ENCODE measurements at places on chromosomes 5 and 9.

DNA sequence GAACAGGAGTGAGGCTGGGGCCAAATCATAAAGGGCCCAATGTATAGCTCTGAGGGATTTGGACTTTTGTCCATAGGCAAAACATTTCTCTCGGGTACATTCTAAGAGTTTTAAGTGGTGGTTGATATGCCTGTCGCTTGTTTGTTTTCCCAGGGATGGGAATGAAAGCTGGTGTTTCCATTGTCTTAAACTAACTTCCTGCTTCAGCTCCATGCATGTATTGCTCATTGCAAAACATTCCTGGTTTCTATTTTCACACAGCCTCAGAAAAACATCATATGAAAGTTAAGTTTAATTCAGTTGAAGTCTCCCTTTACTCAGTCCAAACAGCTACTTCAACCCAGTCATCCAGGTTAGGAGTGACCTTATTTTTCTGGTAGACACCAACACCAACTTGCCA, 235.0 kb downstream of the ACTL7B start:
- no peak for DNase-seq

DNA sequence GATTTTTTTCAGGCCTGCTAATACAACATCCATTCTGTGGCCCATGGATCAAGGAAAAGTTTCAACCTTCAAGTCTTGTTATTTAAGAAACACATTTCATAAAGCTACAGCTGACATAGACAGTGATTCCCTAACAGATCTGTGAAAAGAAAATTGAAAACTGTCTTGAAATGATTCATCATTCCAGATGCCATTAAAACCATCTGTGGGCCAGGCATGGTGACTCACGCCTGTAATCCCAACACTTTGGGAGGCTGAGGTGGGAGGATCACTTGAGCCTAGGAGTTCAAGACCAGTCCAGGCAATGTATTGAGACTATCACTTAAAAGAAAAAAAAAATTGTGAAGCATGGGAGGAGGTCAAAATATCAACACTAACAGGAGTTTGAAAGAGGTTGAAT, 6.0 kb downstream of the RAPGEF6 start:
- no peak for DNase-seq

GRCh38 chr5:158543539-158544387, 556.0 kb downstream of the EBF1 start:
- peak; percentile 4 for DNase-seq

DNA sequence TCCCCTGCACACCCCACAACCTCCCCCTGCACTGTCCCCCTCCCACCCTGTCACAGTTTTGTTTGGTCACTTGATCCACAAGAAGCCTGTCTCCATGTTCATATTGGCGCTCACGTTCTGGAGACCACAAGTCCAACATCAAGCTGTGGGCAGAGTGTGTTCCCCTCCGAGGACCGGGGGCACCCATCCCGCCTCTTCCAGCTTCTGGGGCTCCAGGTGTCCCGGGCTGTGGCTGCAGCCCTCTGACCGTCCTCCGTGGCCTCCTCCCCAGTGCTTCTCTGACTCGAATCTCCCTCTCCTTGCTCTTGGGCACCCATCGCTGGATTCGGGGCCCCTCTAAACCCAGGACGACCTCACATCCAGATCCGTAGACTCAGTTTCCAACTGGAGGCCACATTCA, 49.2 kb downstream of the PLEKHG4B start:
- no peak for DNase-seq

DNA sequence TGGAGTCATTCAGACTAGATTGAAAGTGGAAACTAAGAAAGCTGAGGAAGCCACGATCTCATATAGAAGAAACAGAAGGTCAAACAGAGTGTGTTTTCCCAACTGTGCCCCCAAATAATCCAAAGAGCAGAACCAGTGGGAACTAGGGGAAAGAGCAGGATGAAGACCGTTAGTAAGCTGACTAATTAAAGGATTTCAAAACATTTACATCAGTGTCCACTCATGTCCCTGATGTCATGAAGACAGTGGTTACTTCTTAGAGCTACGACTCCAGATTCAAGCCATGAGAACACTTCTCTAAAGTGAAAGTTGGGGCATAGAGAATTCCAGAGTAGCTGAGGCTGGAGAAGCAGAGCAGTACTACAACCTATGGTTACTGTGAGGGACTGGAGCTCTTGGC, 119.6 kb upstream of the SLC12A2 start:
- DNase-seq: no peak

GRCh38 chr5:156991714-156992113, 28.7 kb upstream of the TIMD4 start:
- peak; percentile 6 for DNase-seq

GRCh38 chr9:128800061-128800460, 13.0 kb downstream of the TBC1D13 start:
- no peak for DNase-seq

- peak; percentile 62 for DNase-seq
Observed at GRCh38 chr9:83569326-83569725, 31.1 kb upstream of the FRMD3 start.

DNA sequence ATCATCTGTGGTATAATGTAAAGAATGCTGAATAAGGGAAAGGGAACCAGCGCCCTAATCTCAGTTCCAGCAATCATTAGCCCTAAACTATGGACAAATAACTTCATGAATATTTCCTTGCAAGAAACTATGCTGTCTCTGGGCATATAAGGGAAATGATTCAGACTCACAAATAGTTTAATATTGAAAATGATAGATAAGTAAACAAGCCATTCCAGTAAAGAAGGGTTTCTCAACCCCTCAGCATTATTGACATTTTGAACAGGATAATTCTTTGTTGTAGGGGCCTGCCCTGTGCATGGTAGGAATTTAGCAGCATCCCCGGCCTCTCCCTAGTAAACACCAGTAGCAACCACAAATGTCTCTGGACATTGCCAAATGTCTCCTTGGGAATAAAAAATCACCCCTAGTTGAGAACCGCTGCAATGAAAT, 23.8 kb downstream of the C5 start:
- DNase-seq: no peak

- no peak for DNase-seq
Observed at GRCh38 chr5:108430931-108431608, 49.2 kb upstream of the FBXL17 start.

- no peak for DNase-seq
Observed at GRCh38 chr5:127995556-127995955, 88.0 kb upstream of the SLC12A2 start.

- no peak for DNase-seq
Observed at GRCh38 chr5:121937762-121938161, 24.0 kb upstream of the SRFBP1 start.

GRCh38 chr5:93607367-93608258, 24.6 kb downstream of the NR2F1 start:
- DNase-seq: peak; percentile 85

DNA sequence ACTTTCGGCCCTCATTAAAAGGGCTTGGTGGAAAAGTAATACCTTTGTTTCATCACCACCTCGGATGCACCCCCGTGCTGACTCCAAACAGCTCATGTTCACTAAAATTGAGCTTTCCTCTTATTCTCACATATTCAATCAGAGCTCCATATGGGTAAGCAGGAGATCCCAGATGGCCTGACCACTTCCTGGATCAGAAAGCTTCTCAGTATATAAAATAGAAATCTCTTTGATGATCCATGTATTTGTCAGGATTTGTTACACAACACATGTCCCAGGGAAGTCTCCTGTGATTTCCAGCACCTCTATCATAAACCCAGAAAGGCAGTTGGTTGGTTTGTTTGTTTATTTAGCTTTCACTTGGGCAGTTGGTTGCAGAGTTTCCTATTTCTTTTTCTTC, 402.0 kb downstream of the MLLT3 start:
- DNase-seq: no peak

DNA sequence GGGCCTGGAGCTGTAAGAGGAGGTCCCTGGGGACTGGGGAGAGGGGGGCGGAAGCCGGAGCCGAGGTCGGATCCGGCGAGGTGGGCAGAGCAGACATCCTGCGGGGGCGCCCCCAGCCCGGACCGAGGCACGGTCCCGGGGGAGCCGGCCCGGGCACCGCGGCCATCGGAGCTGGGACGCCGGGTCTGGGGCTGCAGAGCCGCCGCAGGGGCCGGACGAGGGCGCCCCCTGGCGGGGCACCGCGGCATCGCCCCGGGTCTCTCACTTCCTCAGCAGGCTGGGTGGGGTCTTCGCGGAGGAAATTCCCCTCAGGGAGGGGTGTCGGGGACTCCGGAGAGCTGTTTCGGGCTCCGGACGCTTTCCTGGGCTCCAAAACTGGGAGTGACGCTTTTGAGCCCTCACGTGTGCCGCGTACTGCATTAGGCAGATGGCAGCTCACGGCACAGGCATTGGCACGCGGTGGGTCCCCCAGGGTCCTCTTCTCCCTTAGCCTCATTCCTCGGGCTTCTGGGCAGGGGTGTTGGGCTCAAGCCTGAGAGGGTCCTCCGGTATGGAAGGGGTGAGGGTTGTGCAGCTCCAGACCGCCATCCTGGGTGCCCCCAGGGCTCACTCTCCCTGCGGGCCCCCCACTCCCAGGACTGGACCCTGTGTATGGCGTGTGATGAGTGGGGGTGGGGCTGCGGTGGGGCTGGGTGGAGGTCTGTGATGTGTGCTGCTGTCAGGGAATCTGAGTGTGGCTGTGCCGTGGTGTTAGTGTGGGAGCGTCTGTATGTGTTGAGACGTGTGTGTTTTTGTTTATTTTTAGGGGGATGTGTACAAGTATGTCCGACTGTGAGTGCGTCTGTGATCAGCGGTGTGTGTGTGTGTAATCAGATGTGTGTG, 29.6 kb downstream of the LHX2 start:
- DNase-seq: no peak

DNA sequence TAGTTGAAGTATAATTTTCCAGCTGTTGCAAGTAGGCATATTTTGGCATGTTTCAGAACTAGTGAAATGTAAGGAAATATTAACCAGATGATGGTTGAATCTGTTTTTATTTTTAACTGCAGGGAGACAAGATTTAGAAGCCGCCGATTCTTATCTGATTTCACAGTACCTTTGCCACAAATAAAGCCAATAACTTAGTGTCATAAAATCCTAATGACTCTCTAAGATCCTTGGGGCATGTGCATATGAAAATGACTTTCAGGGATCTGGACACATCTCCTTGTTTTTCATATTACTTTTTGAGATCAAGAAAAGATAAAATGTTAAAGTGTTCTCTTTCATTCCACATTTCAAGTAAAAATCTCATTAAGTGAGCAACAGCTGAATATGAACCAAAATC, 125.8 kb upstream of the CNTLN start:
- no peak for DNase-seq

DNA sequence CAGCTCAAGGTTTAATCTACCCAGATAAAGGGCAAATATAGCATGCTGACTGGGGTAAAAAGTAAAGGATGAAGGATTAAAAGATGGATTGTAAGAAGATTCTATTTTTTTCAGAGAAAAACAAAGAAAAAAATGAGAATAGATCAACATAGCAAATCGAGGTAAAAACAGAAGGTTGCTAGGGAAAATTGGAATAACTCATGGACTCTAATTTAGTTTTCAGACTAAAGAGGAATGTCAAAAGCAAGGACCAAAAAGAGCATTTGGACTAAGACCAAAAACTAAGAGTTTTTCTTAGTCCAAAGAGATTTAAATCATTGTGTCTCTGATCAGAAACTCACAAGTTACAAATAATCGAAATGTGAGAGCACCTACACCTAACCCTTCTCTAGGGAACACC, 250.7 kb upstream of the PTPRD start:
- DNase-seq: no peak

DNA sequence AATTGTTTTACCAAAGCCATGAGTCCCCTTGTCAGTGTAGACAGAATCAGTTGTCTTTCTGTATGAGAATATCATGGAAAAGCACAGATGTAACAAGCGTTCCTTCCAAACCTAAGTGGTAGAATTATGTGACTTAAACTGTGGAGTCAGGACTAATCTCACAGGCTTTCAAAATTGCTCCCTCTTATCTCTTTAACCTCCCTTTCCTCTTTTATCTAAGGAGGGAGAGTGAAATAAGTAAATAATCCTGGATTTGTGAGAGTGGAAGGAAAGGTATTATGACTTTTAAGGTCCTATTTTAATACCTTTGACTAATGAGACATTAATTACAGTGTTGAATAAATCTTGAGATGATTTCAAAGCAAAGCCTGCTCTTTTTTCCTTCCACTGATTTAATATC, 52.4 kb upstream of the LIFR start:
- DNase-seq: no peak

DNA sequence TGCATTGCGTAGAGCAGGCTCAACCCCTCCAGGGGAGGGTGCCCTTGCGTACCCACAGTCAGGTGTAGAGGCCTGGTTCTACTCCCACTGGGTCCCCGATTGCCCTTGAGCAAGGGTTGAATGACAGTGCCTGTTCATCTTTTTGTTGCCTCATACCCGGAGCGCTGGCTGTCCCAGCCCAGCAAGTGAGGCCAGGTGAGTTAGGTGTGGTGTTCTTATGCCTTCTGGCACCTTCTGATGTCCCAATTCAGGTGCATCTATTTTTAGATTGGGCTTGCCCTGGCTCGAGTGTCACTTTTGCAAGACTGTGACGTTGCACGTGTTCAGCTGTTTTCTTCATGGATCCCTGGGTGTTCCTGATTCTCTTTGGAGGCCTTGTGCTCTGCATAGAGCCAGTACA, 257.8 kb downstream of the GOLPH3 start:
- no peak for DNase-seq

- DNase-seq: peak; percentile 72
Observed at GRCh38 chr5:59584858-59585846, 308.4 kb downstream of the PDE4D start.

GRCh38 chr9:102178811-102179210, 440.4 kb upstream of the GRIN3A start:
- no peak for DNase-seq

GRCh38 chr9:97293207-97293721, 14.2 kb upstream of the CCDC180 start:
- DNase-seq: peak; percentile 10

DNA sequence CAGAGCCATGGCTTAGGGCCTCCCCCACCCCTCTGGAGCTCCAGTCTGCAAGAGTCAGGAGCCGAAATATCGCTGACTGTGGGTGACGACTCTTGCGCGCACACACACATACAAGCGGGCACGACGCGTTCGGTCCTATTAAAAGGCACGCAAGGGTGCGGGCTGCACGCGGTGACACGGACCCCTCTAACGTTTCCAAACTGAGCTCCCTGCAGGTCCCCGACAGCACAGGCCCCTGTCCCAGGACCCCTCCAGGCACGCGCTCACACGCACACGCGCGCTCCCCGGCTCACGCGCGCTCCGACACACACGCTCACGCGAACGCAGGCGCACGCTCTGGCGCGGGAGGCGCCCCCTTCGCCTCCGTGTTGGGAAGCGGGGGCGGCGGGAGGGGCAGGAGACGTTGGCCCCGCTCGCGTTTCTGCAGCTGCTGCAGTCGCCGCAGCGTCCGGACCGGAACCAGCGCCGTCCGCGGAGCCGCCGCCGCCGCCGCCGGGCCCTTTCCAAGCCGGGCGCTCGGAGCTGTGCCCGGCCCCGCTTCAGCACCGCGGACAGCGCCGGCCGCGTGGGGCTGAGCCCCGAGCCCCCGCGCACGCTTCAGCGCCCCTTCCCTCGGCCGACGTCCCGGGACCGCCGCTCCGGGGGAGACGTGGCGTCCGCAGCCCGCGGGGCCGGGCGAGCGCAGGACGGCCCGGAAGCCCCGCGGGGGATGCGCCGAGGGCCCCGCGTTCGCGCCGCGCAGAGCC, at the start of gene GRIN1:
Gene GRIN1 (plus strand): TSS at position 433 of the 746 bp plus-strand sequence. CDS start 333 bp downstream, outside the sequence.
- no peak for DNase-seq

GRCh38 chr5:177421062-177421798, 5.2 kb upstream of the GRK6 start:
- no peak for DNase-seq
